ENCODE measurements at places on chromosomes 16 and 17. TPM values are rescaled to one million over a fixed set of nuclear protein-coding genes. Genes with fewer than 3 reads are reported as not detected.

HSD17B1 gene
- 0.72 TPM for polyA plus RNA-seq

ATP2C2 gene
- not detected for polyA plus RNA-seq

SLC4A1 gene
- polyA plus RNA-seq, result not detected

C16orf46 gene
- not detected for polyA plus RNA-seq

- H3K4me1 ChIP-seq, result peaks cover 33% of the 10 kb centered on the region
- peak overlapping the region; percentile 99 for H3K27ac ChIP-seq
- peaks cover 28% of the 10 kb centered on the region for H3K36me3 ChIP-seq
- no peak for DNase-seq
- H3K4me3 ChIP-seq, result peak overlapping the region; percentile 34
Measured at GRCh38 chr17:78840530-78840779, 159 bp downstream of the USP36 start.

- peak overlapping the region; percentile 93 for H3K27ac ChIP-seq
- no peaks in the 10 kb centered on the region for H3K27me3 ChIP-seq
- peak; percentile 58 for DNase-seq
- peak overlapping the region; percentile 89 for H3K4me3 ChIP-seq
Measured at GRCh38 chr17:28812748-28813377, 29.7 kb downstream of the FAM222B start.

DNA sequence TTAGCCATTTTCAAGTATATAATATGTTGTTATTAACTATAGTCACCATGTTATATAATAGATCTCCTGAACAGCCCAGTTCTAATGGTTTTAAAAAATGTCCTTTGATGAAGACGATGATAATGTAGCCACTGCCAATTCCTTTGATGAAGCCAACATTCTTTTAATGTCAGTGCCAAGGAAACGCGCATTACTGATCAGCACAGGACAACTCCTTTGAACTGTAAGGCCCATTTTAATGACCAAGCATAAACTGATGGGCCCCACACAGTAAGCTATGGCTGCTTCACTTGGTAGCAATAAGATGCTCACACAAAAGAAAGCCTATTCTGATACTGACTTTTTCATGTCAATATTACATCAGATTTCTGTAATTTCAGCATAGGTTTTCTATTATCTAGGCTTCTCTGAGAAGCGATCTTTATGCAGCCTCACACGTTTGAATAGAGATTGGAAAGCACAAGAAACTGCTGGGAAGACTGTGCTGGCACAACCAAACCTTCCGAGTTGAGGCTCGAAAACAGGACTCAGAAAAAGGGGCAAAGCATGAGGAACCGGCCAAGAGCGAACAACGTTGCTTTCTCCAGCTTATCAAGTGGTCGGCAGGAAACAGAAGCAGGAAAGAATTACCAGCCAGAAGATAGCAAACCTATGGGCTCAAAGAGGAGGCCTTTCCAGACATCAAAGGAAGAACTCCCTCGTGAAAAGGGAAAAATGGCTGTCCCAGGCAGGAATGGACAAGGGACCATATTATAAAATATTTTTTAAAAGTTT is 19.4 kb downstream of the ERN1 start:
- peaks cover 22% of the 10 kb centered on the region for H3K4me1 ChIP-seq
- H3K27me3 ChIP-seq, result no peaks in the 10 kb centered on the region
- no peak for DNase-seq
- H3K27ac ChIP-seq, result no peak overlapping the region
- peaks cover 7% of the 10 kb centered on the region for H3K36me3 ChIP-seq

GRCh38 chr16:85861095-85861825 is 37.7 kb upstream of the IRF8 start:
- no peaks in the 10 kb centered on the region for H3K27me3 ChIP-seq
- no peak for DNase-seq
- no peak overlapping the region for H3K27ac ChIP-seq
- no peaks in the 10 kb centered on the region for H3K36me3 ChIP-seq
- no peak overlapping the region for H3K4me3 ChIP-seq
- H3K4me1 ChIP-seq, result peaks cover 57% of the 10 kb centered on the region

- no peak overlapping the region for H3K4me3 ChIP-seq
- H3K27me3 ChIP-seq, result no peaks in the 10 kb centered on the region
- H3K27ac ChIP-seq, result no peak overlapping the region
- H3K4me1 ChIP-seq, result no peaks in the 10 kb centered on the region
- DNase-seq, result no peak
- no peaks in the 10 kb centered on the region for H3K36me3 ChIP-seq
Measured at GRCh38 chr17:45838751-45839295, 5.9 kb upstream of the SPPL2C start.

BAIAP3 gene
- not detected for polyA plus RNA-seq

DNA sequence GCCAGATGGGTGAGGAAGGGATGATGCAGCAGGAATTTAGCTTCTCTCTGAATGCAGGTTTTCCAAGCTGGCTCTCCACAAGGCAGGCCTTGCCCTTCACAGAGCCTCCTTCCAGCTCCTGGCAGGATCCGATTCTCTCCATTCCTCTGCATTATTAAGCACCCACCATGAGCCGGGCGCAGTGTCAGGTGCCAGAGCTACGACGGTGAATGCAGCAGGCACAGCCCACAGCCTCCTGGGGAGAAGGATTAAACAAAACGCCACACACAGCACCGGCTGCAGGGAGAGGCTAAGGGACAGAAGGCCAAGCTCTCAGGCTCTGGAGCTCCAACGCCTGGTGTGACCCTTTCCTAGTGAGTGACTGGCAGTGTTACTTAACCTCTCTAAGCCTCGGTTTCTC is 7.1 kb upstream of the MT2A start:
- H3K36me3 ChIP-seq, result no peaks in the 10 kb centered on the region
- DNase-seq, result no peak
- H3K4me1 ChIP-seq, result no peaks in the 10 kb centered on the region
- no peak overlapping the region for H3K27ac ChIP-seq
- no peak overlapping the region for H3K4me3 ChIP-seq

SLC13A2 gene
- polyA plus RNA-seq, result not detected

DNA sequence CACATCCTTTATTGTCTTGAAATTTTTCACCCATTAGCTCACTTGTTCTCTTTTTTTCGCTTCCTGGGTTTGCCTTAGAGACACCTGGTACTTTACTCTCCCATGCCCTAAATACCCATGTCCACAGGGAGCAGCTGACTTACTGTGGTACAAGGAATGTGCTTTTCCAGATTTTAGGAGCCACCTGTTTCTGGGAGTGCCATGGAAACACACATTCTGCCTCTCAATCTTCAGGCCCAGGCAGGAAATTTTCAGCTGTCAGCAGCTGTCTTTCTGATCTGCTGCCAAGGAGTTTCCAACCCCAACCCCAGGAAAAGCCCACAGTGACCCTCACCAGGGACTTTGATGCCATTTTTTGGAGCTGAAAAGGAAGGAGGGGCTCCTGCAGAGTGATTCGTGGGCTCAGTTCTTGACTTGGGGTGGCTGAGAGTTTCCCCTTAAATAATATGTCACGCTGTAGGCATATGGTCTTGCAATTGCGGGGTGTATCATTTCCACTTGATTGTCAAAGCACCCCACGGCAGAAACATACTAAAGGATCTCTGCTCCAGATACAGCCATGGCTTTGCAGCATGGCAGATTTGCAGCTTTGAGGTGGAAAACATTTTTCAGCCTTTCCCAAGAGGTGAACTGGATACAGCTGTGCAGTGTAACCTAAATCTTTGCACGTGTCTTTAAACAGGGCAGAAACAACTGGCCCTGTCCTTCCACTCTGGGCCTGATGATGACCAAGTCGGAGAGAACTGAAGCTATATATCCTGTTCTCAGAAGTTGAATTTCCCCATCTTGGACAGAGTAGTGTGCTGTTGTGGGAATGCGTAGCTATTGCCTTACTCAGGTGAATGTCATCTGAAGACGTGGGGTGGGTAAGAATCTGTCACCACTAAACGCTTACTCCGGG is 19.2 kb downstream of the RBFOX1 start:
- no peaks in the 10 kb centered on the region for H3K4me1 ChIP-seq
- H3K36me3 ChIP-seq, result no peaks in the 10 kb centered on the region
- H3K27me3 ChIP-seq, result no peaks in the 10 kb centered on the region
- no peak for DNase-seq
- H3K27ac ChIP-seq, result no peak overlapping the region
- no peak overlapping the region for H3K4me3 ChIP-seq
